Tongue (tissue), 3 donors: ENCODE measurements at places on chromosomes 1 and 21. TPM values are rescaled to one million over a fixed set of nuclear protein-coding genes. Genes with fewer than 3 reads are reported as not detected.

GRCh38 chr1:70819785-70820184 lies 227.8 kb downstream of the PTGER3 start:
- no peak for DNase-seq

GRCh38 chr1:232769733-232770132 lies 35.5 kb upstream of the MAP10 start:
- no peak for DNase-seq

GRCh38 chr1:15847893-15848142 lies 311 bp downstream of the SPEN start:
- no peak for DNase-seq

DNA sequence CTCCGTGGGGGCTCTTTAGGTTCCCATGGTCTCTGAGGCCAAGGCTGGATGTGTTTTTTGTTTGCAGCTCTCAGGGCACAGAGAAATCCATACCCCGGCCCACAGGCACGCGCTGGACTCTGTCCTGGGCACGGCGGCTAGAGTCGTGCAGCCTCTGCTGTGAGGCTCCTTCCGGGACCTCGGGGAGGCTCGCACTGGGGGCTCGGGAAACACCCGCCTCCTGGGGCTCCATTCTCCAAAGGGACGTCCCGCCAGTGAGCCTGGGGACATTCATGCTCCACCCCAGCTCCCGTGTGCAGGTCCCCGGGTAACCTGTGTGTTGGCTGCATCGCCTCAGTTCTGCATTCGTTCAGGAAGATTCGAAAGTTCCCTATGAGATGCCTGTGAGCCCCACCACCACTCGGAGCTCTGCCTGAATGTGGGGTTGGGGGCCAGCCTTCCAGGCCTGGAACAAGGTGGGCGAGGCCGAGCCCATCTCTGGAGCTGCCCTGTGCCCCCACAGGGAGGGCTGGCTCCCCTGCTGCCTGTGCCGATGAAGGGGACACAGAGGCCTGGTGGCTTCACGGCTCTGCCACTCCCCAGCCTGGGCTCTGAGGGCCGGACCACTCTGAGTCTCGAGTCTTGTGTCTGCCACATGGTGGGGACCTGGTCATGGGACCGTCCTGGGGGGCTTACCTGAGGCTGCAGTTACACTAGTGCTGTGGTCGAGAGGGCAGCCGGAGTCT lies 182.0 kb upstream of the ARHGEF16 start:
- DNase-seq: no peak

DNA sequence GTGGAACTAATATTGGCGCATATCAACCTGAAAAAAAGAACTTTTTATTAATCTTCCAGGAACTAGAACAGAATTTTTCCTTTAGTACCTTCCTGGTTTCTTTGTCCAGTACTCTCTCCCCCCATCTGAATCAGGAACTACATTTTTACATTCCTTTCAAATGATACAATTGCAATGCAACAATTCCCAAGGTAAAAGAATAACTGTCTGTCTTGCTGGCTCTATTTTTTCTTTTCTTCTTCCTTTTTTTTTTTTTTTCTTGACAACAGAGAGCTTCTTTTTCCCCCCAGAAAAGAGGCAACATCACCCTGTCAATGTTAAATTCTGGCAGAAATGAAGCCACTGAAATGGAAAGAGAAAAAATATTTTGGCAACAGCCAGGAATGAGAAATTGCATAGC lies 4.5 kb upstream of the CD101 start:
- peak; percentile 13 for DNase-seq

GRCh38 chr1:200909071-200909470 lies 14.4 kb downstream of the INAVA start:
- DNase-seq: no peak

Gene CCDC185
- total RNA-seq: not detected

Gene ACOT11
- total RNA-seq: 18.2 TPM
